ENCODE measurements at places on chromosomes 6 and 20.

GRCh38 chr6:111080698-111081097 lies 6.6 kb upstream of the SLC16A10 start:
- no peak for DNase-seq

- no peak for DNase-seq
These were observed 924.1 kb downstream of the EPHA7 start for GRCh38 chr6:92495242-92495641.

- DNase-seq = no peak
These were observed 5.5 kb downstream of the CASP8AP2 start for GRCh38 chr6:89834884-89835792.

GRCh38 chr6:156602066-156602385 lies 175.2 kb upstream of the ARID1B start:
- no peak for DNase-seq

GRCh38 chr20:60144404-60144803 lies 186.2 kb downstream of the CDH26 start:
- no peak for DNase-seq
